ENCODE measurements at places on chromosomes 1 and 21.

DNA sequence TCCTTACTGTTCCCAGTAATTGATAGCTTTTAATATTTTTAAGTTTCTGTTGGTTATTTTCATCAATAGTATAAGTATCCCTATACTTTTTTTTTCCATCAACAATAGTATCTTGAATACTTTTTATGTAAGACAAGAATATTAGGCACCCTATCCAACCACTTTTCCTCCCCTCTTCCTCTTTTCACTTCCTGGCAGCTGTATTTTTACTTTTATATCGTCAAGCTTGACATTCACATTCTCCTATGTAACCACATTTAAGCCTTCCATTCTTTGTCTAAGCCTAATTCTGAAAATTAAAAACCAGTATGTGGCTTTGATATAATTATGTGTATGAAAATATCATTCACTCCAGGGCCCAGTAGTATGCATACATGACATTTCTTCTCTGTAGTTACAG, 9.3 kb downstream of the TMEM39B start:
- DNase-seq: no peak

GRCh38 chr1:52348704-52349300, 17.2 kb downstream of the CC2D1B start:
- no peak for DNase-seq

DNA sequence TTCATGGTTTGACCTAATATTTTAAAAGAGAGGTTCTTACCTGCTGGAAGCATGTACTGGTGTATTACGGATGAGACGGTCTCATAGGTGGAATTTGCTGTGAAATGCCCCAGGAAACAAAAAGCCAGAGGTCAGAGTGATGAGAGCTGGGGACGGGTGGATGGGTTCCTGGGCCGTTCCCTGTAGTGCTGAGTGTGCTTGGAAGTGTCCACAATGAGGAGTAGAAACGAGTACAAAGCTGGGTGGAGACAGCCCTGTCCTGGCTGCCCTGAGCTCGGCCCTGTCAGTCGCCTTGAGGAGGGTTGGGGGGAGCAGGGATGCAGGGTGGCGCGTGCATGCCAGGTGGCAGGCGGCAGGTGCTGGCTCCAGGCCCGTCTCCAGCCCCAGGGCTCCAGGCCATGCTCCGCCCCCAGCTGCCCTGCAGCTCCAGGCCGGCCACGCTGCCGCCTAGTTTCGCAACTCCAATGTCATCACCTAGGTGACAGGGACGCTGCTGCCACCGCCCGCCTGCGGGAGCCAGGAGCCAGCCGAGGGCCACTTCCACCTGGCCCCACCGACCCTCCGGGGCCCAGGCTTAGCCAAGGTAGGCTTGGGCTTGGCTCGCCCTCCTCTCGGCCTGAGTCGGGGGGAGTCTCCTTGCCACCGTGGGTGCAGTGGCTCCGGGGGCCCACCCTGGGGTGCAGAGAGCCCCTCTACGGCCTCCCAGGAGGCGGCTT, 16.4 kb downstream of the TP73 start:
- DNase-seq: no peak

- DNase-seq: no peak
Observed at GRCh38 chr1:181386951-181387350, 96.4 kb upstream of the CACNA1E start.

DNA sequence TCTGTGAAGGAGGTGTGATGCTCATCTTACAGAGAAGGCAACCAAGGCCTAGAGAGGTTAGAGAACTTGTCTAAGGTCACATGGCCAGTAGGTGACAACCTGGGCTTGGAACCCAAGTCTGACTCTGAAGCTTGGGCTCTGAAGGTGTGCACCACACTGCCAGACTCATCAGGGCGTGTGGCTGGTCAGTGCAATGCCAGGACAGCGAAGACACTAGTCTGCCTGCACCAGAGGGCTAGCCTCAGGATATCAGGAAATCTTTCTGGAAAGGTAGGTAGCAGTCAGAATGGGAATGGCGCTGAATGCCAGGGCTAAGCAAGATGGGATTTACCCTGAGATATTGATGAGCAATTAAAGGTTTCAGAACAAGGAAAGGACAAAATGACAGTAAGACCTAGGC, 34.9 kb downstream of the ELK4 start:
- DNase-seq: no peak

- no peak for DNase-seq
Observed at GRCh38 chr1:201098992-201099677, 13.1 kb downstream of the CACNA1S start.

DNA sequence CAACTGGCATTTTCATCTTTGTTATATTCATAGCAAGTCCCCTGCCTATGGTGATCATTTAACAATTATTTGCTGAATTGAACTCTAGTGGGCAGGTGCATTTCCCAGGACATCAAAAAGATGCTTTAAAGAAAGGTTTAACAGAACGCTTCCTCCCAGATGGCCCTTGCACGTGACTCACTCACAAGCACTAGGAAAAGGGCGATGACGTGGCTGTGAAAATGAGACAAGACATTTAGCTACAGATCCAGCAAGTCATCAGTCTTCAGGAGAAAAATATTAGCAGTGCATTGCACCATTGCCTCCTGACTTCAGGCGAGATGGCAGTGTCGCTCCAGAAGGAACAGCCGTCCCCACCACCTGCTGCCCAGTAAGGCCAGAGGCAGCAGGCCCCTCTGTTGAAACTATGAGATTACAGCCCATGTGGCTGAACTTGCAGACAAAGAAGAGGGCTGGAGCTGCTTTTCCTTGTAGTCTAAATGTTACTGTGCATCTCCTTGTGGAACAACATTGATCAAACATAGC, 37.2 kb downstream of the DSCAM start:
- no peak for DNase-seq

- DNase-seq: no peak
Observed at GRCh38 chr1:9281071-9281827, 11.4 kb upstream of the SPSB1 start.

- DNase-seq: no peak
Observed at GRCh38 chr21:29318354-29318753, 19.6 kb downstream of the BACH1 start.

- DNase-seq: no peak
Observed at GRCh38 chr21:39674801-39675200, 62.1 kb downstream of the B3GALT5 start.

DNA sequence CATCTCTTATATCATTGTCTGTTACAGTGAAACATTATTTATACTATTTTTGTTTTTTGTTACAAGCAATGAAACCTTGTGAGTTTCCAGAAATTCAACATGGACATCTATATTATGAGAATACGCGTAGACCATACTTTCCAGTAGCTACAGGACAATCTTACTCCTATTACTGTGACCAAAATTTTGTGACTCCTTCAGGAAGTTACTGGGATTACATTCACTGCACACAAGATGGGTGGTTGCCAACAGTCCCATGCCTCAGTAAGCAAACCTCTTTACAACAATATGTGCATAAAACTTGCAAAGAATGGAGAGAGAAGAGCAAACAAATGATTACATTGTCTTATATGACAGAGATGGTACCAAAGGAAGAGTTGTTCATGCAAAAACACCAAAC, 22.4 kb downstream of the CFHR4 start:
- DNase-seq: no peak

DNA sequence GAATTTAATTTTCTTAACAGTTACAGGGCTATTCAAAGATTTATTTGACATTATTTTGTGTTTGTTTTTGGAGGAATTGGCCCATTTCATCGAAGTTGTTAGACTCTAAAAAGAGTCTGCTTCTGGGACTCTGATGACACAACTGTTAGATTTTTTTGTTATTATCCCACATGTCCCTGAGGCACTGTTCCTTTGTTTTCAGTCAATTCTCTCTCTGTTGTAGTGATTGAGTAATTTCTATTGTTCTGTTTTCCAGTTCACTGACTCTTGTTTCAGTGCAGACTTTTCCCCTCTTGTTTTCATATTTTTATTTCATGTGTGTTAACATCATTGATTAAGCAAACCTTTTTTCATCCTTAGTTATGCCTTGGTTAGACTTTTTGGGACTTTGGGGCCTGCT, 325.0 kb downstream of the ZNF326 start:
- DNase-seq: no peak

DNA sequence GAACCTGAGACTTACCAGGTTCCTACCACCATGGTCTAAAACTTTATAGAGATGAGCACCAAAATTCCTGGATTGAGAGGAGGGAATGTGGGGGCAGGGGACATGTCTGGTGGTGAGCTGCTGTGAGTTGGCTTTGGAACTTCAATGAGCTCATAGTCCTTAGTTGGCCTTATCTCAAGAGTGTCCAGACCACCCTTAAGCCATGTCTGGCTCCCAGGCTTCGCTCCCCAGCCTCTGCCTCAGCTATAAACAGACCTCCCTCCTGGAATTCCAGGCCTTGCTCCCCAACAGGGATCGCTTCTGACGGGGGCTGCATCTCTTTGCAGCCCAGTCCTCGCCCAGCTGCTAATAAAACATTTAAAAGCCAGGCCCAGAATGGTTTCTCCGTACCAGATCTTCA, 19.5 kb downstream of the ATF3 start:
- DNase-seq: no peak

Measured in activated CD8-positive, alpha-beta memory T cell treated with anti-CD3 and anti-CD28 coated beads for 1 hour (primary cell).